Calu3 (cell line): ENCODE measurements at places on chromosomes 7 and 10. TPM values are rescaled to one million over a fixed set of nuclear protein-coding genes. Genes with fewer than 3 reads are reported as not detected.
A peak's percentile ranks its signal among the peaks of the same experiment; 100 is the strongest.

- H3K36me3 ChIP-seq: no peaks in the 10 kb centered on the region
- no peak for DNase-seq
- H3K4me3 ChIP-seq: no peak overlapping the region
- H3K27me3 ChIP-seq: peaks cover 20% of the 10 kb centered on the region
- no peak overlapping the region for H3K27ac ChIP-seq
Measured at GRCh38 chr10:117112220-117112619, 25.9 kb downstream of the VAX1 start.

DNA sequence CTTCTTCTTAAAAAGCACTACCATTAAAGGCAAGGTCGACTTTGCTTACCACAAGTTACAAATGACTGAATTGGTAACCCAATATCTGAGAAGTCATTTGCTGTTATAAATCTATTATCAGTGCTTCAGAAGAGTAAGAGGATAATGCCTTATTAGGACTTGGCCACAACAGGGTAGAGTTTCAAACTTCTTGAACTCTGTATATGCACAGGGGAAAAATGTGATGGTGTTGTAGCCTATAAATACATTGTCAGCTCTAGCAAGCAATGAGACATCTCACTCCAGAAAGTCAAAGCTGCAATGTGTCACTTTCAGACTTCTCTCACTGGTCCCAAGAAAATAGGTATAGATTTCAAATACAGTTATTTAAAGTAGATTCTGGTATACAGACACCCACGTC lies 9.3 kb downstream of the TFEC start:
- H3K4me3 ChIP-seq: no peak overlapping the region
- peaks cover 9% of the 10 kb centered on the region for H3K4me1 ChIP-seq
- no peak overlapping the region for H3K27ac ChIP-seq
- no peaks in the 10 kb centered on the region for H3K36me3 ChIP-seq

The DNAJC9 gene
- 38.0 and 39.8 TPM in 2 replicates for total RNA-seq

The NUTM2D gene
- 2.4 and 3.8 TPM in 2 replicates for total RNA-seq

- no peak overlapping the region for H3K27ac ChIP-seq
- DNase-seq: no peak
- no peak overlapping the region for H3K4me3 ChIP-seq
- H3K36me3 ChIP-seq: no peaks in the 10 kb centered on the region
Measured at GRCh38 chr7:29282819-29283414, 88.3 kb downstream of the CHN2 start.

DNA sequence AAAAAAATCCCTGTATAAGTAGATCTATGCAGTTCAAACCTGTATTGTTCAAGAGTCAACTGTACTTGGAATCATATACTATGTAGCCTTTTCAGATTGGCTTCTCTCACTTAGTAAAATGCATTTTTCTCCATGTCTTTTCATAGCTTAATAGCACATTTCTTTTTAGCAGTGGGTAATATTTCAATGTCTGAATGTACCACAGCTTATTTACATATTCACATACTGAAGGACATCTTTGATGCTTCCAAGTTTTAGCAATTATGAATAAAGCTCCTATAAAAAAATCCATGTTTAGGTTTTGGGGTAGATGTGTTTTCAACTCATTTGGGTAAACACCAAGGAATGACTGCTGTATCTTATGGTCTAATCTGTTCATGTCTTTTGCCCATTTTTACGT lies 155.0 kb downstream of the NRBF2 start:
- no peaks in the 10 kb centered on the region for H3K27me3 ChIP-seq
- no peak for DNase-seq
- peaks cover 22% of the 10 kb centered on the region for H3K4me1 ChIP-seq

- H3K27ac ChIP-seq: no peak overlapping the region
- H3K4me3 ChIP-seq: no peak overlapping the region
- peaks cover 2% of the 10 kb centered on the region for H3K36me3 ChIP-seq
- H3K27me3 ChIP-seq: peaks cover 14% of the 10 kb centered on the region
Measured at GRCh38 chr7:134584290-134584689, 35.4 kb downstream of the AKR1B15 start.

DNA sequence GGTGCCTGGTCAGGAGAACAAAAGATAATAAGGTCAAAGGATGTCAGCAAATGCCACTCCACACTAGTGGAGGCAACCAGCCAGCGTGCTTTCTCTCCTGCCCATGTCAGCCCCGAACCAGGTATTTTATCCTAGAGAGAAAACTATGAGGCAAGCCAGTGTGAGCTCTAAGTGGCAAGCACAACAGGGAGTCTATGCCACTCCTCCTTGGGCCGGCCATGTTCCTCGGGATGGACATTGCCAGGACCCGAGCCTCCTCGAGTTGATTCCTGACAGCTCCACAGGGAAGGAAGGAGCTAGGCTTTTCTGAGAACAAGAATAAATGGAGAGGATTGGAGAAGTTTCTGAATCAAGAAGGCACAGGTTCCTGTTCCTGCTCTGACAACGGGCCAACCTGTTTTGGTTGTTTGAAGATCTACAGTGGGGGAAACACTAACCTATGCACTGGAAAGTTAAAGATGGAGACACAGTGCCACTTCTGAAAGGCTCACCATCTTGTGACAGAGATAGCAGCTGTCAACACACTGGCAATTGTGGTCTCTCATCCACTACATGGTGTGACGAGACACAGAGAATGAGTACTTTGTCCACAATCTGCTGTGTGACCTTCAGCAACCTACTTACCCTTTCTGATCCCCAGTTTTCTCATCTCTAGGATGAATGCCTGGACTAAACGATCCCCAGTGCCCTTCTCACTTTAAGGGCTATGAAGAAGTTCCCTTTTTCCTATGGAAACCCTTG lies 28.8 kb downstream of the ABLIM1 start:
- no peak for DNase-seq
- H3K4me3 ChIP-seq: no peak overlapping the region

The MGAM2 gene
- total RNA-seq: 69.5 and 124 TPM in 2 replicates

GRCh38 chr7:135486261-135486920 lies 23.5 kb downstream of the CNOT4 start:
- no peak overlapping the region for H3K4me3 ChIP-seq
- no peaks in the 10 kb centered on the region for H3K4me1 ChIP-seq
- DNase-seq: no peak
- H3K36me3 ChIP-seq: no peaks in the 10 kb centered on the region
- H3K27ac ChIP-seq: no peak overlapping the region

The NKX2-3 gene
- not detected in 2 replicates for total RNA-seq

The JMJD1C gene
- total RNA-seq: 67.6 and 73.1 TPM in 2 replicates

DNA sequence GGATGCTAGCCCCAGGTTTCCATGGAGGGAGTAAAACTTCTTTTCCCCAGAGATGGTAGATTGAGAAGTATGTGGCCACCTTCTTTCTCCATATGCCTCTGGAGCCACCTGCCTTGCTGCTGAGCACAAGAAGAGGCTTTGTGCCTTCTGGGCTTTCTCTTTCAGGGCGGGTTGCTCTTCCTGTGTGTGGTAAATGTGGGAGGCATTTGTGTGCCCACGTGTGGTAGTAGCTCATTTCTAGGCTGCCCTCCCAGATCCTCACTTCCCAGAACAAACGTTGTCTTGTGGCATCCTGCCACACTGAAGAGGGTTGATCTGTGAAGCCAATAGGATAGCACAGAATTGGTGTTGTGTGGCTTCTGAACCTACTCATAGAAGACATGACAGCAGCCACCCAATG lies 342.0 kb upstream of the PODXL start:
- no peaks in the 10 kb centered on the region for H3K36me3 ChIP-seq
- no peak for DNase-seq
- no peaks in the 10 kb centered on the region for H3K4me1 ChIP-seq

DNA sequence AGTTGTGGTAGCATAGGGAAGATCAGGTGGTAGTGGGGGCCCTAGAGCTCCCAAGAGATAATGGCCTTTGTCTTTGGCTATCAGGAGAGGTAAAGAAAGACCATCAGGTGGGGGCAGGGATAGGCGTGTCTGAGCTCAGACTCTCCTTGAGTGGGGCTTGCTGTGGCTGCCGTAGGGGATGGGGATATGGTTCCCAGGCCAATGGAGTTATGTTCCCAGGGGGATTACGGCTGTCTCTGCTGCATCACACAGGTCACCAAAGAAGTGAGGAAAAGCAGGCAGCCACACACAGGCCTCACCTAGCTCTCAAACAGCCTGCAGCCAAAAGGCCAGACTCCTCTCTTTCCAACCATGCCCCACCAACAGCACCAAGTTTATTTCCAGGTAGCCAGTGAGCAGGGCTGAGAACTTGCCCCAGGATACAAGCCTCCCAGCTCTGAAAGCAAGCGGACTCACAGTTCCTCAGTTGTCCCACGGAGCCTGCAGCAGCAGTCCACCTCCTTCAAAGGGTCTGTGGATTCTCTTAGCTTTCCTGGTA lies 37.6 kb upstream of the C1QL3 start:
- DNase-seq: no peak
- no peak overlapping the region for H3K27ac ChIP-seq
- H3K4me3 ChIP-seq: no peak overlapping the region
- H3K36me3 ChIP-seq: no peaks in the 10 kb centered on the region
- no peaks in the 10 kb centered on the region for H3K27me3 ChIP-seq

DNA sequence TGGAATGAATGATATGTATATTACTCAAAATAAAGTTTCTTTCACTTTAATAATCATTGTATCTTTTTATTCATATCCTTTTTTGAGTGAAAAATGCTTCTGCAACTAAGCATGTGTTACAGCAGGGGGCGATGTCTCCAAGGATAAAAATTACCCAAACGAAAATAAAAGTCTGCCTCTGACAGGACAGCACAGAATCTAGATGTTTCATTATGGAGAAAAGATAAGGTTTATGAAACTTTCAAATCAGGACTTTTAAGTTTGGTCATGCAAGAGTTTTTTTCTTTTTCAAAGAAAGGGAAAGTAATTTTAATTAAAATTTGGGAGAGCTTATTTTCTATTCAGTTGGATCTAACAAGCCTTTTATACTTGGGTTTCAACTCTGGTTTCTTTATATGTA lies 48.4 kb downstream of the TES start:
- H3K36me3 ChIP-seq: peaks cover 50% of the 10 kb centered on the region
- H3K4me1 ChIP-seq: peaks cover 20% of the 10 kb centered on the region
- H3K27ac ChIP-seq: peak overlapping the region; percentile 69
- H3K4me3 ChIP-seq: no peak overlapping the region
- DNase-seq: peak; percentile 54

- H3K27ac ChIP-seq: no peak overlapping the region
- no peak for DNase-seq
- H3K4me3 ChIP-seq: no peak overlapping the region
- H3K4me1 ChIP-seq: no peaks in the 10 kb centered on the region
- H3K36me3 ChIP-seq: no peaks in the 10 kb centered on the region
Measured at GRCh38 chr7:17722798-17723197, 217.5 kb downstream of the SNX13 start.

GRCh38 chr10:44660271-44660670 lies 250.9 kb upstream of the TMEM72 start:
- H3K27me3 ChIP-seq: peaks cover 37% of the 10 kb centered on the region
- no peak for DNase-seq
- no peak overlapping the region for H3K27ac ChIP-seq
- H3K36me3 ChIP-seq: no peaks in the 10 kb centered on the region
